ENCODE measurements at places on chromosomes 3 and 15.

GRCh38 chr3:68172039-68172438, 517.6 kb upstream of the SUCLG2 start:
- no peak for DNase-seq

GRCh38 chr15:69693059-69693458, 240.4 kb downstream of the RPLP1 start:
- no peak for DNase-seq

- no peak for DNase-seq
Measured at GRCh38 chr3:44363591-44363990, 25.0 kb downstream of the TCAIM start.

DNA sequence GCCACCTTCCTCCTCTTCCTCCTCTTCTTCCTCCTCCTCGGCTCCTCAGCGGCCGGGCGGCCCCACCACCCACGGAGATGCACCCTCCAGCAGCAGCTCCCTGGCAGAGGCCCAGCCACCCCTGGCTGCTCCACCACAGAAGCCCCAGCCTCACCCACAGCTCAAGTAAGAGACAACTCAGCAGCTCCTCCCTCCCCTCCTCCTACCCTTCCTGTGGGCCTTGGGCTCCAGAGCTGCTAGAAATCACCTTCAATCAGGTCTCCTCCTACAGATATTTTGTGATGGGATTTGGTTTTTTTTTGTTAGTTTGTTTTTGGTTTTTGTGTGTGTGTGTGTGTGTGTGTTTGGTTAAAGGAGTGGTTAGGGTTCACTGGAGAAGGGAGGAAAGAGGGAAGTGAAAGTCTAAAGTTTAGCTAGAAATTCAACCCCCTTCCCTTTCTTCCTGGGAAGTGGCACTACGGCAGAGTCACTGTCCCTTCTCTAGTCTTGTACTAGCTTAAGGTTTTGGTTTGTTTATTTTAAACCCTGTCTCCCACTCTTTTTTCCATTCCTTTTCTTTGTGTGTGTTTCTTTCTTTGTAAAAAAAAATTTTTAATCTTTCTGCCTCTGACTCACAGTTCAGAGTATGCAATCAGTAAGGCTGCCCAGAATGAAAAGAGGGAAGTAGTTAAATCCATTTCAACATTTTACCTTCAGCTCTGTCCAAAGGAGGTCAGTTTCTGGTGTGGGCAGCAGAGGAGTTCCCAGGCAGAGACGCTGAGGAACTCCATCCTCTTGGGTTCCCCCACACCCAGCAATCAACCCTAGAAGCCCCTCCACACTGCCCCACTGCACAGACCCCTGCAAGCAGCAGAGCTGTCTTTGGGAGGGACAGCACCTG, 29.0 kb upstream of the TIMP4 start:
- peak; percentile 59 for DNase-seq

GRCh38 chr3:194871864-194872668, 186.4 kb downstream of the FAM43A start:
- DNase-seq = no peak

GRCh38 chr15:99502661-99503060, 63.1 kb upstream of the MEF2A start:
- no peak for DNase-seq

- DNase-seq = no peak
Measured at GRCh38 chr3:18562364-18563154, 137.4 kb upstream of the SATB1 start.
